Natural killer cell (primary cell): ENCODE measurements at places on chromosomes 1 and 21. TPM values are rescaled to one million over a fixed set of nuclear protein-coding genes. Genes with fewer than 3 reads are reported as not detected.

DNA sequence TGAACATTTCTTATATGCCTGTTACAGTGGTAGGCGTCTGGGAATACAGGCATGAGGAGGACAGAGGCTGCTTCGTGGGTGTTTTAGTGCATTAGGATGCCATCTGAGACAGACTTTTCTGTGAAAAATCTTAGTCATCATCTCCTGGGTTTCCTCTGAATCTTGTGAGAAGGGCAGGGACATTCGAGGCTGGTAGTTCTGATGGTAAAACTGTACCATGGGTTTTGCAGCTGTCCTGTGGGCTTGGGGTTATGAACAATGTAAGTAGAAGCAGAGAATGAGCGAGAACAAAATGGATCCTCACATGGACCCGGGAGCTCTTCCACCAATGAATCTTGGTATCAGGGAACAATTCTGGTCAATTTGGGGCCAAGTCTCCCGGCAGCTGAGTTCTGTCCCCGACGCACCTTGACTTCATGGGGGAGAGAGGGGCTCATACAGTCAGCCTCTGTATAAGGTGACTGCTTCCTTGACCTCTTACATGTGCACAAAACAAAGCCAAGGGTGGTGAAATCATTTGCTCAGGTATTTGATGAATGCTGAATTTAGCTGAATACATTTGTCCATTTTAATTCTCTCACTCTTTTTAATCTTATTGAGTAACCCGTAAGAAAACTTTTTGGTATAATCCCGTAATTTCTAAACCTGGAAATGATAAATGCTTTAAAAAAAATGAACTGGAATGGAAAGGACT, 63.6 kb upstream of the ERRFI1 start:
- no peak overlapping the region for H3K4me3 ChIP-seq
- H3K4me1 ChIP-seq = no peaks in the 10 kb centered on the region
- DNase-seq = no peak
- H3K36me3 ChIP-seq = no peaks in the 10 kb centered on the region

The VANGL2 gene
- total RNA-seq = 0.08 TPM

The MRTO4 gene
- total RNA-seq = 9.7 TPM

The OTUD3 gene
- 19.0 TPM for total RNA-seq

The FAM151A gene
- not detected for total RNA-seq
